ENCODE measurements at places on chromosomes 1 and 21.

- DNase-seq = no peak
These were observed 82.4 kb downstream of the NPHS2 start for GRCh38 chr1:179493323-179493722.

DNA sequence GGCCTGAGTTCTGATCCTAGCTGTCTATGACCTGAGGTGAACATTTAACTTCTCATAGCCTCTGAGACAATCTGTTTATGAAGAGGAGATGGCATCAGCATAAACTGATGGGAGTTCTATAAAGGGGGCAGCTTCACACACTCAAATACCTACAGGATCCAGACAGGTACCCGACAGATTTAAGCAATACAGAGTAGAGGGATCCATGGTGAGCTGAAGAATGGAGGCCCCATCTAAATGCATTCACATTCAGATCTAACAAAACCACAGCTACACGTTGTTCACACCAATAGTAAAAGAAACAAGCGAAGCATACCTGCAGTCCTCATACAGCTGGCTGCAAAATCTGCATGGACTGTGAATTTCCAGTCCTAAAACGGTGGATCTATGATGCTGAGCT is 48.7 kb upstream of the ESRRG start:
- no peak for DNase-seq

DNA sequence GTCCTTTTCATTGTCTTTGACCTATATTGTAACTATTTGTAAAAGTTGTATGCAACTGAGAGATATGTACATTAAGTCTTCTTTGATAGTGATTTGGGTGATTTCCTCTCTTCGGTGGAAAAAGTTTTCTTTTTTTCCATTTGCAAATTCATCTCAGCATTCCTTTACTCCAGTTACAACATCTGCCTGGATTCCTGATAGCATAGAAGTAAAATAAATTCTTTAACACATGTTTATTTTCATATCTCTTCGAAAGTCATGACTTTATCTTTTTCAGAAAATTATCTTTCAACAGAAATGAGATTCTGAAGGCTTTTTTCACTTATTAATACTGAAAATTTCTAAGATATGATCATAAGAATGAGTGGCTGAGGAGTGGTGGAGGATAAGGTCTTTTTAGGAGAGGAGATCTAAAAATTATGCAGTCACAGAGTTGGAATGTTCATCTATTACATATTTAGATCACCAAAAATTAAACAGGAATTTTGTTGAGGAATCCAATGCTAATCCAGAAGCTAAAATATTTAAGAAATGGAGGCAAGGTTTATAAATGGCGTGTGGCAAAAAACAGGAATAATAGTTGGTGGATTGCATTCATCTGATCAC is 400.5 kb downstream of the KCNT2 start:
- DNase-seq = no peak

DNA sequence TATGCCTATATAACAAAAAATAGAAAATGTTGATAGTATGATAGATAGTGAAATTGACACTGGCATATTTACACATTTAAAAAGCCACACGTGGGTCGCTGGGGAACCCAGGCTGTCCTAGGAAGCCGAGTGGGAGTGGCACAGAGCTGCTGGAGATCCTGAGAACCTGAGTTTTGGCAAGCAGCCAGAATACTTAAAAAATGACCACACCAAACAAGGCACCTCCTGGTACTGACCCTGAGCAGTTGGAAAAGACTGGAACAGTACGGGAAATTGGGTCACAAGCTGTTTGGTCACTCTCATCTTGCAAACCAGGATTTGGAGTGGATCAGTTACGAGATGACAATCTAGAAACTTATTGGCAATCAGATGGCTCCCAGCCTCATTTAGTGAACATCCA is 111.5 kb downstream of the ZFYVE9 start:
- DNase-seq = no peak

DNA sequence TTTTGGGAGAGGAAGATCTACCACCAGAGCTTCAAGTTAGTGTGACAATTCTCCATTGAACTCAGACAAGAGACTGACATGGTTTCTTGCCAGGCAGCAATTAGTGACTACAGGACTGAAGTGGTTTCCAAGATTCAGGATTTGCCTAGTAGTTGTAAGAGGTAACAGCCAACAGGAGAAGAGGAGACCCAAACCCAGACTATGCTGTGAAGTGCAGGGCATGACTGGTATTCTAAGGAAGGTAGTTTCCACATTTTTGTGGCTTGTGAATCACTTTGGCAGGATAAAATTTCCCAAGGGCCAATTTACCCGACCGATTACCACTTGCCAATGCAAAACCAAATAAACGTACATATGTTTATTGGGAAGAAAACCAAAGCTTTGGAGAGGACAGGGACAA is 14.7 kb upstream of the RAP1A start:
- no peak for DNase-seq

DNA sequence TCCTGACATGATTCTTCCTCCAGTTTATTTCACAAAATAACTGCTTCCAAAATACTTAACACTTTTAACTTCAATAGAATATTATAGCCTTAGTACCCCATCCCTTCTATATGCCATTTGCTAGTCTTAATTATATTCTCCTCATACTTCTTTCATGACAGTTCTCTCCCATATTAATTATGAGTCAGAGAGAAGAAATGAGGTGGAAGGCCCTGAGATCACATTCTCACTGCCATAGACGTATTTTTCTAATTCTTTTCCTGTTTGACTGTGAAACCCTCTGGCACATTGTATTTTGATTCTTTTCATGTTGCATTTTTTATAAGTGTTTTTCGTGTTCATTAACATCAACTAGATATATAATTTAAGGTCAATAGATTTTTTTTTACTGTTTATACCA is 88.4 kb downstream of the GTF2B start:
- no peak for DNase-seq

GRCh38 chr1:162663589-162664106 is 31.4 kb downstream of the DDR2 start:
- no peak for DNase-seq

GRCh38 chr21:46173573-46173972 is 10.7 kb downstream of the SPATC1L start:
- no peak for DNase-seq

DNA sequence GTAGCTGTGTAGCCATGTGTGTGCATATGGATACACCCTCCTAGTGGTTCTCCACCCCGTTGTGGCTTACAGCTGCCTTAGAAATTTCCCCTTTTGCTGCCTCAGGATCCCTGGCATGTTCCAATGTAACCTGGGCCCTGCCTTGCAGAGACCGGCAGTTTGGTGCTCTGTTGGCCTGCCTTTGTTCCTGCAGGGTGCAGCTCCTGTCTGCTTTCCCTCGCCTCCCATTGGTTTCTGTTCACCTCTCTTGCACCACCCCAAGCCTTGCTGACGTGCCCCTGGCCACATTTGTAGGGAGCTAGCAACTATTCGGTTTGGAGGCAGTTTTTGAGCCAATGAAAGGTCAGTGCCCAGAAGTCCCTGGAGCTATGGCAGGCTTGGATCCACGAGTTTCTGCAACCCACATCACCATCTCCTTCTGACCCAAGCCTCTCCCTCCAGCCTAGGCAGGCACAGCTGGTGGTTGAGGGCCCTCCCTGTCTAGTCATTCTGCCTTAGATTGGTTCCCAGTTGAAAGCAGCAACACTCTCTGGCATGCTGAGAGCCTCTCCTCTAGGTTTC is 54.9 kb downstream of the MAB21L3 start:
- no peak for DNase-seq

DNA sequence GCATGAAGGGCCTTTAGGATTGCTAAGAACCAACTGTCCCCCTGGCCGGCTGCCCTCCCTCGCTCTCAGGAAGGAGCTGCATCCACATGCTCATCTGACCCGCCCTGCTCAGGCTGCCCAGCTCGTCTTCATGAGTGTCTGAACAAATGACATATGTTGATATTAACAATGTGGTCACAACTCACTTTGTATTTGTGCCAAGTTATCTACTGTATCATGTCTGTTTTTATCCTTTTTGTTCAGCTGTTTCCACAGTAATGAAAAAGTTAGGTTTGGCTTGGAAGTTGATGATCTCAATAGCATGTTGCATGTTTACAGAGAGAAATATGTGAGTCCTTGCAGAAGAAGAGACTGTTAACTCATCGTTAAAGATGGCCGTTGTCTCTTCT is 75.1 kb downstream of the PHTF1 start:
- DNase-seq = no peak

GRCh38 chr1:212791261-212791675 is 309 bp downstream of the NSL1 start:
- no peak for DNase-seq

- no peak for DNase-seq
These were observed 75.8 kb downstream of the FHAD1 start for GRCh38 chr1:15322648-15323350.

- no peak for DNase-seq
These were observed 117.9 kb downstream of the KIF26B start for GRCh38 chr1:245272676-245273075.

All from stimulated activated CD4-positive, alpha-beta T cell treated with anti-CD3 and anti-CD28 coated beads, Interleukin-1b, Interleukin-23, amount 100 ng/mL, for 24 hours (primary cell).